Heart left ventricle (tissue), 16 donors: ENCODE measurements at places on chromosomes 11 and 22. TPM values are rescaled to one million over a fixed set of nuclear protein-coding genes. Genes with fewer than 3 reads are reported as not detected.

DNA sequence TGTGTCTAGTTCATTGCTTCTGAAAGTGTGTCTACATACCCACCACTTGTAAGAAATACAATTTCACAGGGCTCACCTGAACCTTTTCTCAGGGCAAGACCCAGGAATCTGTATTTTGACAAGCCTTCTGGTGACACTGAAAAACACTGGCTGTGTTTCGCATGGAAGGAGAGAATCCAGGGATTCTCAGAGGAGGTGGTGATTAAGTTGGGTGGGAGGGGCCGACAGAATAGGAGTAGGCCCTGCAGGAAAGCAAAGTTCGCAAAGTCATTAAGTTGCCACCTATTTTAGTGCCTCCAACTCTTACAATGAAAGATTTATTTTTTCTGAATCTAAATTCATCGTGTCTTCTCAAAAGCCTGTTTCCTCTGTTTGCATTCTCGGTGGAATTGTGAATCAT lies 186.8 kb downstream of the FAT3 start:
- DNase-seq, result no peak
- no peaks in the 10 kb centered on the region for H3K4me1 ChIP-seq
- no peak overlapping the region for H3K27ac ChIP-seq
- no peak overlapping the region for H3K4me3 ChIP-seq
- H3K36me3 ChIP-seq, result no peaks in the 10 kb centered on the region

The SCARF2 gene
- 2.6 TPM for total RNA-seq

DNA sequence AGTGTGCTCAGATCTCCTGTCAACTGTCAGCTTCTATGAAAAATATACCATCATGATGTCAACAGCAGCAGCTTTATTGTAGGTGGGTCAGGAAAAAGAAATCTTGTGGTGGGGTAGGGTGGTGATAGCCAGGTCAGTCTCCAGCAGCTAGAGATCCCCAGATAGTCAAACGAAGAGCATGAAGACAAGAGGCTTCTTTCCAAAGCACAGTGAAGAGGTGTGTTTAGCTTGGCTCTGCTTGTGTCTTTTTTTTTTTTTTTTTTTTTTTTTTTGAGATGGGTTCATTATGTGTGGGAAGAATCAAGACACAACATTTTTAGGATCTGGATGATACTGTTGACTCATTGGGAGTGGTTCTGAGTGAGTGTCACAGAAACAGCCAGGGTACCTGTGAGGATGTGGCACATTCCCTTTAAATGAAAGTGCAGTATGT lies 1075.5 kb downstream of the NTM start:
- H3K36me3 ChIP-seq, result no peaks in the 10 kb centered on the region
- H3K27me3 ChIP-seq, result peaks cover 2% of the 10 kb centered on the region
- H3K27ac ChIP-seq, result no peak overlapping the region
- DNase-seq, result no peak

DNA sequence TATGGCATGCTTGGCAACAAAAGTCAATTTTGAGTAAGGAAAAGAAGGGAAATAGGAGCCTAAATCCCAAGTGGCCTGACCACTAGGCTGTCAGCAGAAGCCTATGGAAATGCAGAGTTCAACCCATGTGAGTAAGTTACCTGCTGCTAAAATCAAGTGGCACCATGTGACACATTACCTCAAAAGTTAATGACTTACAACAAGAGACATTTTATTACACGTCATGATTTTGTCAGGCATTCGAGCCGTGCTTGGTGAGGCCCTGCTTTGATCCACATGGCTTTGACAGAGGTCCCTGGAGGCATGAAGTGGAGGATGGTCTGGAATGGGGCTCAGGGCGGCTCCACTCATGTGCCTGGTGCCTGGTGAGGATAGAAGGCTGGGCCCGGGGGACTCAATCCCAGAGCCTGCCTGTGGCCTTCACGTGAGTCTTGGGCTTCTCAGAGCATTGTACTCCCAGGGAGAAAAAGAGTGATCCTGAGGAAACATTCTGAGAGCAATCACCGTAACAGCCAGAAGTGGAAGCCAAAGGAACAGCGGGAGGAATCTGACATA lies 339.1 kb upstream of the B3GAT1 start:
- no peak overlapping the region for H3K4me3 ChIP-seq
- DNase-seq, result no peak
- no peaks in the 10 kb centered on the region for H3K36me3 ChIP-seq
- no peaks in the 10 kb centered on the region for H3K4me1 ChIP-seq

The APOA4 gene
- not detected for total RNA-seq

DNA sequence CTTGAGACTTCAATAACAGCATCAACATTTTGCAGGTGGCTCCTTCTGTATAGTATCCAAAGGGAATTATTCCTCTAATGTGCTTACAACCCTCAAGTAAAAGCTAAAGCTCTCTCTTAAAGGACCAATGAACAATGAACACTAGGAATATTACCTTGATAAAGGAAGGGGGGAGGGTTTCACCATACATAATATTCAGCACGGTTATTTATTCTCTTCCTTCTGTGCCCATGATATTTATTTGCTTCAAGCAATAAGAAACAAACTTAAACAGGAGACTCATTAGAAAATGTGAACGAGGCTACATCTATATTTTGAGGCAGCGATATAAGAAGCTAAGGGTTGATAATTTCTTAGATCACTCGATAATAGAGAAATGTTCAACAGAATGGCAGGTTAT lies 21.2 kb downstream of the BLID start:
- H3K27me3 ChIP-seq, result peaks cover 23% of the 10 kb centered on the region
- no peak overlapping the region for H3K27ac ChIP-seq
- no peak for DNase-seq
- H3K4me3 ChIP-seq, result no peak overlapping the region
- H3K36me3 ChIP-seq, result no peaks in the 10 kb centered on the region
- H3K4me1 ChIP-seq, result no peaks in the 10 kb centered on the region

- no peaks in the 10 kb centered on the region for H3K36me3 ChIP-seq
- peaks cover 4% of the 10 kb centered on the region for H3K4me1 ChIP-seq
- no peak for DNase-seq
Observed at GRCh38 chr11:7523416-7524210, 9.8 kb downstream of the PPFIBP2 start.

DNA sequence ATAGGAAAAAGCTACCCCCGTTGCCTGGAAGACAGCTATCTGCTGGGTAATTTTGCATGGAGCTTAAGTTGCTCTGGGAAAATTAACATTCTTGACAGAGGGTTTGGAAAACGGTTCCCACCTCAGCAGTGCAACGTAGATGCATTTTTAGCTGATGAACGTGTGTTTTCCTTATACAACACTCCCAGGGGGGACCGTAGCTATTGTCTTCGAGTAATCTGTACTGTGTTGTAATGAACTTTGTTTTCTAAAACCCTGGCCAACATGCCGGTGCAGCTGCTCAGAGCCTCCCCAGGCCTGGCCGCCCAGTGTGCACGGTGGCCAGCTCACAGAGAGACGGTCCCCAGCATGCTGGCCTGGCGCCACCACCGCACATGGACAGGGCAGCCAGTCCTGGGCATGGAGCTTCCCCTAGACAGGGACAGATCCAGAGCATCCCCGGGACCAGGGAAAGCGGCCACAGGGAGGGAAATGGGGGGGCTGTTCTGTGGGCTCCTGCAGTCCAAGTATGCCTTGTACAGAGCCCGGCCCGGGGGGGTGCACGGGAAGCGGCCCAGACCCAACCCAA lies 2.2 kb downstream of the TNNT3 start:
- peak overlapping the region; percentile 91 for H3K27ac ChIP-seq
- H3K4me3 ChIP-seq, result no peak overlapping the region
- peaks cover 12% of the 10 kb centered on the region for H3K4me1 ChIP-seq
- H3K36me3 ChIP-seq, result no peaks in the 10 kb centered on the region
- peak; percentile 76 for DNase-seq
- no peaks in the 10 kb centered on the region for H3K27me3 ChIP-seq

DNA sequence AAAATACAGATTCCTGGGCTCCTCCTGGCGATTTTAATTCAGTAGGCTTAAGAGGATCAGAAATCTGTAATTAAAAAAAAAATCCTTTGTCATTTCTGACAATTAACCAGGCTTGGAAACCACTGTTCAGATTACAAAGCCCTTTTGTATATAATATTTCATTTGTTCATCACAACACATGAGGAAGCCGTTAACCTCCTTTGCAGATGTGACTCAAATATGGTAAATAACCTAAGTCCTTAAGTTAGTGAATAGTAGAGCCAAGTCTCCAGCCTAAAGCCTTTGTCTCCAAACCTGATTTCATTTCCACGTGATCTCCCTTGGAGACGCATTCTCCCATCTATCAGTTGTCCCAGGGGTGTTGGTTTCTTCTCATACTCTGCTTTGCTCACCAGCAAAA lies 67.6 kb downstream of the UBASH3B start:
- H3K27ac ChIP-seq, result no peak overlapping the region
- no peak overlapping the region for H3K4me3 ChIP-seq
- no peaks in the 10 kb centered on the region for H3K36me3 ChIP-seq
- DNase-seq, result no peak
- no peaks in the 10 kb centered on the region for H3K27me3 ChIP-seq

DNA sequence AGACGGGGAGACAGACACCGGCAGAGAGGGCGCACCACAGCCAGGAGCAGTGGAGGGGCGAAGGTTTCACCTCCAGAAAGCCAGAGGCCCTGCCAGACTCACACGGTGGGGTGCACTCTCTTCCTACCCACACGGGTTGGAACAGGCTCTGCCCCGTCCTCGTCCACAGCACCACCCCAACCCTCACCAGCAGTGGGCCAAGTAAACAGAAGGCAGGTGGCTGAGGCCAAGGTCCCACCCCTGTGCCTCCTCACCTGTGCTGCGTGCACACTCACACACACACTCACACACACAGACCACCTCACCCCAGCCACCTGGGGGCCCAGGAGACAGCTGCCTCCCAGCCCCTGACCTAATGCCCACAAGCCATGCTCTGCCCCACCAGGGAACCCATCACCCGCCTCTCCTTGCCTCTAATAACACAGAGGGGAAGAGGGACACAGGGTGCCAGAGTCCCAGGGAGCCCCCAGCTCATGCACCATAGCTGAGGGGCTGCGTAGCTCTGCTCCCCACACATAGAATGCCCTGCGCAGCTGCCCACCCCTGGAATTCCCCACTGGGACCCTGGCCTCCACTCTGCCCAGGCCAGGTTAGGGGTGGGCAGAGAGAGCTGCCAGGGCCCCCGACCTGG lies 3.1 kb downstream of the CYB5R3 start:
- no peaks in the 10 kb centered on the region for H3K36me3 ChIP-seq
- H3K27me3 ChIP-seq, result no peaks in the 10 kb centered on the region
- H3K4me1 ChIP-seq, result peaks cover 80% of the 10 kb centered on the region
- H3K4me3 ChIP-seq, result peak overlapping the region; percentile 49

GRCh38 chr22:44220727-44221680 lies 40.3 kb downstream of the PARVG start:
- no peaks in the 10 kb centered on the region for H3K4me1 ChIP-seq
- no peak overlapping the region for H3K4me3 ChIP-seq
- DNase-seq, result peak; percentile 53
- no peaks in the 10 kb centered on the region for H3K36me3 ChIP-seq

DNA sequence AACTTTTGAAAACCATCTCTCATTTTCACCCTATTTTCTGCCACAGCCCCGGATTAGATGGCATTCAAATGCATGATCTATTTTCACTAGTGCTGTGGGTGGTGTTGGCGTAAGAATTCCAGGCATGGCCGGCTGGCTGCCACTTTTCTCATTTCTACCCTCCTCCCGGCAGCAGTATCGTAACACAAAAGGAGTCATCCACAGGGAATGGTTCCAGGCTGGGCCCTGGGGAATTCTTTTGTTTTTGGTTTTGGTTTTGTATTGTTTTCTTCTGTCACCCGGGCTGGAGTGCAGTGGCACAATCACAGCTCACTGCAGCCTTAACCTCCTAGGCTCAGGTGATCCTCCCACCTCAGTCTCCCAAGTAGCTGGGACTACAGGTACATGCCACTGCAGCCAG lies 13.8 kb downstream of the JAML start:
- peaks cover 3% of the 10 kb centered on the region for H3K27me3 ChIP-seq
- H3K4me1 ChIP-seq, result peaks cover 89% of the 10 kb centered on the region
- H3K36me3 ChIP-seq, result no peaks in the 10 kb centered on the region
- no peak for DNase-seq
- no peak overlapping the region for H3K4me3 ChIP-seq

GRCh38 chr11:128734103-128734831 lies 40.4 kb downstream of the FLI1 start:
- no peak for DNase-seq
- peaks cover 90% of the 10 kb centered on the region for H3K4me1 ChIP-seq
- H3K27ac ChIP-seq, result no peak overlapping the region
- no peak overlapping the region for H3K4me3 ChIP-seq
- H3K36me3 ChIP-seq, result no peaks in the 10 kb centered on the region

The CDC42BPG gene
- 0.13 TPM for total RNA-seq

DNA sequence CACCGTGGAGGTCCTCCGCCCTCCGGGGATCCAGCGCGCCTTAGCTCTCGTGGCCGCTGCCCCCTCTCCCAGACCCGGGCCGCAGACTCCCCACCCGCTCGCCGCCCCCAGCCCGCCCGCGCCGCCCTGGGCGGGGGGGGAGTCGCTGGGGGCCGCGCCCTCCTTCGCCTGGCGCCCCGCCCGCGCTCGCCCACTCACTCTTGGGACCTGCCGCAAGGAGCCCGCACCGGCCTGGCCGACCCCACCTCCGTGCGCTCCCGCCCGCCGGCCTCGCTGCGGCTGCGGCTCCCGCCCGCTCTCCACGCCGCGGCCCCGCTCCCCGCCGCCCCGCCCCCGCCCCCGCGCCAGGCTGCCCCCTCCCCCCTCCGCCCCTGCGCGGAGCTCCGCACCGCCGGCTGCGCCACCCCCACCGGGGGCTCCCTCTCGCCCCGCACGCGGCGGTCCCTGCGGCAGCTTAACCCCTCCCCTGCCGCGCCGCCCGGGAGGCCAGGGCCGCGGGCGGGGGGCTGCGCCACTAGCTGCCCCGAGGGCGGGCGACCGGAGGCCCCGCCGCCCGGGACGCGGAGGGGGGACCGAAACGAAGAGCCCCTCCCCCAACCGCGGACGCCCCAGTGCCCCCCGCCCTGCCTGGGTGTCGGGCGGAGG lies 724 bp upstream of the RASGRP2 start:
- no peaks in the 10 kb centered on the region for H3K27me3 ChIP-seq
- H3K4me1 ChIP-seq, result peaks cover 31% of the 10 kb centered on the region
- no peak for DNase-seq
- peak overlapping the region; percentile 32 for H3K4me3 ChIP-seq

DNA sequence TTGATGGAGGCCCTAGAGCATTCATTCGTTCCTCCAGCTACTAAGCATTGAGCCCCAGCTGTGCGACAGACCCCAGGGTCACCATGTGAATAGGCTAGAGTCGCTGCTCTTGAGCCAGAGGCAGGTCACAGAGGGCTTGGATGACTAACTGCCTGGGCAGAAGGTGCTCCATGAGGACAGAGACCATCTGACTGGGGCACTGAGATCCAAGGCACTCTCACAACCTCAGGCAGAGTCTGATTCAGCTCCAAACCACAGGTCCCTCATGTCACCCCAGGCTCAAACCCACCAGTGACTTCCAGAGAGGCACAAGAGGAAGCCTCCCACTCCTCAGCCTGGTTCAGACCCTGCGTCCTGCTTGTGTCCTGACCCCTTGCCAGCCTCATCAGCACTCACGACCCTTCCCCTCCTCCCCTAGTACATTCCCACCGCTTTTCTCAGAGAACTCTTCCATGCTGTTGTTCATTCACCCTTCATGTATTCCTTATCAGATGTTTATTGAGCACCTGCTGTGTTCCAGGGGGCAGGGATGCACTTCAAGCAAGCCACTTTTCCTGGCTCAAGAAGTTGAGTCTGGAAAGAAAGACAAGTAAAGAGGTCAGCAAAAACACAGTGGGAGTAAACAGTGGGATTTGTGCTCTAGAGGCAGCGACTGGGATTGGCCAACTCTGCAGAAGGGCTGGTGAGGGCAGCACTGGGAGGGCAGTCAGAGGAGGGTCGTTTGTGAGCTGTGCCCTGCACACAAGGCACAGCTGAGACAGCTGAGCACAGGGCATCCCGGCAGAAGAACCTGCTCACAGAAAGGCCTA lies 9.3 kb downstream of the OAF start:
- no peak overlapping the region for H3K4me3 ChIP-seq
- DNase-seq, result no peak
- H3K27me3 ChIP-seq, result no peaks in the 10 kb centered on the region
- no peaks in the 10 kb centered on the region for H3K36me3 ChIP-seq
- H3K4me1 ChIP-seq, result peaks cover 17% of the 10 kb centered on the region
- peak overlapping the region; percentile 10 for H3K27ac ChIP-seq
